Activated naive CD8-positive, alpha-beta T cell treated with anti-CD3 and anti-CD28 coated beads, Interleukin-2, amount 10 ng/mL, durations not matched to agents 7 days and 5 days (primary cell): ENCODE measurements at places on chromosomes 3 and 15.

DNA sequence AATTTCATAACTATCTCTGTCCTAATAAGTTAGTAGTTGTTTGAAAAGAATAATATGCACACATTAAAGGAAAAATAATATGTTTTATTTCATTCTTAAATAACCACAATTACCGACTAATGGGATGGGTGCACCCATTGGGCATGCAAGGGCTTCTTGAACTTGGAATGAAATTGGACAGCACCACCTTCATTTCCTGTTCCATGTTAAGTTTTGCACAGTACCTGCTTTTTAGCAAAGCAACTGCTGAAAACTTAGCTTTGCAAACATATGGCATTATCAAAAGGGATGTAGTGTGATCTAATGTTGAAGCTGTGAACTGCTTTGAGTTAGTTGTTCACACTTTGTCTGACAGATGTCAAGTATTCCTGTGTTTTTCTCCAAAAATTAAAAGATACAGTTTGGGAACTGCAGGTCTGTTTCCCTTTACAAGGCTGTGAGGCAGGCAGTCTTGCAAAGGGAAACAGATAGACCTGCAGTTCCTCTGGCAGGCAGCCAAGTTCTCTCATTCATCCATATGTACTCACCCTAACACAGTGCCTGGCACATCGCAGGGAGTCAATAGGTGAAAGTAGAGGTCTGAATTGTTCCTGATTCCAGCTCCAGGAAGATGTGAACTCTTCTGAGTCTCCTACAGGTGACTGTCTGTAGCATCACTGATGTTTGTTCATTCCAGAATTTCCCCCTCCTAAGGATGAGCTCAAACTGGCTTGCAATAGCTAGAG, 64.3 kb upstream of the GOLGA8B start:
- H3K4me3 ChIP-seq = no peak overlapping the region
- H3K4me1 ChIP-seq = peaks cover 3% of the 10 kb centered on the region
- H3K27ac ChIP-seq = no peak overlapping the region
- no peak for DNase-seq

- H3K4me3 ChIP-seq = no peak overlapping the region
- no peak overlapping the region for H3K27ac ChIP-seq
- H3K4me1 ChIP-seq = no peaks in the 10 kb centered on the region
Measured at GRCh38 chr15:51314391-51315337, 23.7 kb downstream of the CYP19A1 start.

DNA sequence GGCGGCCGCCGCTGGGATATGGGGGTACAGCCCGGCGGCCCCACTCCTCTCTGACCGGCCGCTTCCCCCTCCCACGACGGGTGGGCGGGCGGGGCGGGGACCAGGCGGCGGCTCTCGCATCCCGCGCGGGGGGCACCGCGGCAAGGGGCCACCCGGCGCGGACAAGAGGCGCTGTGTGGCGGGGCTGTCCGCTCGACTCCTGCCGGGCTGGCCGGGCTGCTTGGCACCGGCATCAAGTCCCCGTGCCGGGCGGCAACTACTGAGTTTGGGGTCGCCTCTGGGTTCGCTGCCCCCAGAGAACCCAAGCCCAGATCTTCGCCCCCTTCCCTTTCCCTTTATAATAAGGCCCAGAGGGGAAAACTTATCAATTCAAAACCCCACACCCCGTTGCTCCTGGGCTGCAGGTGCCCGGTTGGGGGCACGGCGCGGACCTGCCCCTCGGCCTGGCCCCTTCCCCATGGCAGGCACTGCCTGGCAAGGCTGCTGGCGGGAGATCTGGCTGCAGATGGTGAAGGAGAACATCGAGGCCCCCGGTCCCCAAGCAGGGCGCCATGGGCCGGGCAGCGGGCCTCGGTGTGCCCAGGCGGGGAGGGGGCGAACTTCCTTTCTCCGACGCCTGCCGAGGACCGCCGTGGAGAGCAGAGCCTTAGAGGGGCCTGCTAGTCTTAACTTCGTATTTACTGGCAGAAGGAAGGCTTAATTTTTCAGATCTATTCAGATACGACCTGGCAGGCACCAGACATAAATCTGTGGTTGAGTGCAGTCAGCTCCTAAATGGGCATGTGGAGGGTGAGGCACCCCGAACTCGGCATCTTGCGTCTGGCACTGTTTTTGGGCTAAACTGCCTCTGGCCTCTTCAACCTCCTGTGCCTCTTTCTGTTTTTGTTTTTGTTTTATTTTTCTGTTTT, 911 bp downstream of the APBA2 start:
- no peaks in the 10 kb centered on the region for H3K27me3 ChIP-seq
- peaks cover 38% of the 10 kb centered on the region for H3K4me1 ChIP-seq

GRCh38 chr15:80801891-80802680, 22.9 kb downstream of the CEMIP start:
- peaks cover 3% of the 10 kb centered on the region for H3K4me1 ChIP-seq
- H3K27ac ChIP-seq = no peak overlapping the region
- no peak for DNase-seq

- no peaks in the 10 kb centered on the region for H3K36me3 ChIP-seq
- H3K4me1 ChIP-seq = no peaks in the 10 kb centered on the region
- H3K27me3 ChIP-seq = no peaks in the 10 kb centered on the region
Measured at GRCh38 chr3:26264708-26265107, 357.9 kb upstream of the LRRC3B start.

DNA sequence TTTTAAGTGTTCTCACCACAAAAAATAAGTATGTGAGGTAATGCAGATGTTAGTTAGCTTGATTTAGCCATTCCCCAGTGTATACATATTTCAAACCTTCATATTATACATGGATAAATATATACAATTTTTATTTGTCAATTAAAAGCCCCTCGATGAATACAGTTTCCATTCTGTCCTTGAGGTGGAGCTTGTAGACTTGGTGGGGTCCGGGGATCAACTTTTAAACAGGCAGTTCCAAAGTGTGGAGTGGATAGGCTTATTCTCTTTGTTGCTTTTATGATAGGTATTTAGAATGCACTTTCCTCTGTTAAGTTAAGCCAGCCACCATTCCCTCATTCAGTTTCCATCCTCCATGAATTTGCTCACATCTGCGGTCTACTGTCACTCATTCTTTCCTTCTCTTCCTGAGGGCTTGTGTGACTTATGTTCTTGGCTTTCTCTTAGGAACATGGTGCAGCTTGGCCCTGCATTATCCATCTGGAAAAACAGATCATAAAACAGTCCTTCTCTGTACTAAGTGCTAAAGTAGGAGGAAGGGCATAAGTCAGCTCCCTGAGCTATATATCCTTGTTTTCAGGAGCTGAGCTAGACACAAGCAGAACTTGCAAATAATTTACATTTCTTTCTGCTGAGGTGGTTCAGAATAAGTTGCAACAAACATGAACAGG, 149.1 kb downstream of the NFKBIZ start:
- no peak overlapping the region for H3K4me3 ChIP-seq
- DNase-seq = no peak
- H3K4me1 ChIP-seq = peaks cover 16% of the 10 kb centered on the region
- H3K27me3 ChIP-seq = no peaks in the 10 kb centered on the region

- no peak overlapping the region for H3K4me3 ChIP-seq
- H3K27ac ChIP-seq = no peak overlapping the region
- H3K36me3 ChIP-seq = peaks cover 7% of the 10 kb centered on the region
- H3K27me3 ChIP-seq = no peaks in the 10 kb centered on the region
Measured at GRCh38 chr3:112519424-112520001, 20.2 kb upstream of the BTLA start.

GRCh38 chr3:173266441-173266840, 125.4 kb upstream of the SPATA16 start:
- H3K36me3 ChIP-seq = no peaks in the 10 kb centered on the region
- H3K27ac ChIP-seq = no peak overlapping the region
- no peaks in the 10 kb centered on the region for H3K27me3 ChIP-seq
- H3K4me3 ChIP-seq = no peak overlapping the region
- no peak for DNase-seq
- H3K4me1 ChIP-seq = no peaks in the 10 kb centered on the region

- H3K27me3 ChIP-seq = peaks cover 60% of the 10 kb centered on the region
- H3K4me1 ChIP-seq = peaks cover 8% of the 10 kb centered on the region
- no peak for DNase-seq
- no peak overlapping the region for H3K27ac ChIP-seq
Measured at GRCh38 chr3:134378384-134378783, 4.1 kb upstream of the AMOTL2 start.

GRCh38 chr3:183626877-183627594, 8.4 kb upstream of the KLHL24 start:
- no peak overlapping the region for H3K4me3 ChIP-seq
- H3K27ac ChIP-seq = no peak overlapping the region

DNA sequence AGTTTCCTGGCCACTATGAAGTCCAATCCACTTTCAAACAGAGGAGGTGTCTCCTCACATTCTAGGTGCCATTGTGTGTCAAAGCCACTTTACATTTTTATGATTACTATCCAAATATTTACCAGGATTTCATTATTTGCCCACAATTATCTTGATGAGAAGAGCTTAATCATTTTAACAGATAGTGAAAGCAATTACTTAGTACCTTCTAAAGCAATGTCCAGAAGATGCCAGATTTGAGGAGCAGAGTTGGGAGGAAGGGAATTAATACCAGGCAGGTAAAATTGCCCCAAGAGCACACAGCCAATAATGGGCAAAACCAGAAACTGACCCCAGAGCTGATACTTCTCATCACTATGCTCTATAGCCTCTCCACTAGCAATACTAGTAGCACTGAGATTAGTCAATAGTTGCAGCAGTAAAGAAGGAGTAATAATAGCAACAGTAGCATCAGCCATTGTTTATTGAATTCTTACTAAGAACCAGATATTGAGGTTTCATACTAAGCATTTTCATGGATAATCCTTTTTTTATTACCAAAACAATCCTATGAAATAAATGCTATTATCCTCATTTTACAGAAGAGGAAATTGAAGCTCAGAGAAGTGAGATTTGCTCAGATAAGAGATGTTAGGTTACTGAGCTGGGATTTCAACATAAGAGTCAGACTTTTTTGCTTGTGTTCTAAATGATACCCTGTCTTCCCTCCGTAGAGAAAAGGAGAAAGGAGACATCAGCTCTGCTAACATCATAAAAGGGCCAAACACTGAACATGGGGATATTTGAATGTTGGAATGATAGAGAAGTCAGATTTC, 509.3 kb upstream of the CFAP20DC start:
- DNase-seq = no peak
- peaks cover 5% of the 10 kb centered on the region for H3K36me3 ChIP-seq
- H3K4me3 ChIP-seq = no peak overlapping the region
- H3K4me1 ChIP-seq = peaks cover 7% of the 10 kb centered on the region

DNA sequence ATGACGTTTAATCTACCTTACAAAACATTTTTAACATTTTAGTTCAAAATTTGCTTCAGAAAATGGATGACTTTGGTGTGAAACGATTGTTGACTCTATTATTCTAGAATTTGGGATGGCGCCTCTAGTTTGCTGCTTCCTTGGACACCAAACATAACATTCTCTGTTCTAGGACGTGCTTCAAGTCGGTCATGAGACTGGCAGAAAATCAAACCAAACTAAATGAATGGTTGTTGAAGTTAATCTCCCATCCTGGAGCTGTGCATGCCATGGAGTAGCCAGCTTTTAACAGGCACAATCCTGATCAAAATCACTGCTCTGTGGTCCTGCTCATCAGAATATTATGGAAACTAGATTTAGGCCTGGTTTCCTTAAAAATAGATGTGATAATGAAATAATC, 9.6 kb upstream of the LRRFIP2 start:
- no peak overlapping the region for H3K4me3 ChIP-seq
- peaks cover 5% of the 10 kb centered on the region for H3K36me3 ChIP-seq
- DNase-seq = no peak
- no peaks in the 10 kb centered on the region for H3K27me3 ChIP-seq
- peaks cover 16% of the 10 kb centered on the region for H3K4me1 ChIP-seq

- no peak for DNase-seq
- no peaks in the 10 kb centered on the region for H3K27me3 ChIP-seq
- no peak overlapping the region for H3K27ac ChIP-seq
- no peaks in the 10 kb centered on the region for H3K4me1 ChIP-seq
Measured at GRCh38 chr3:11407644-11408043, 135.4 kb downstream of the ATG7 start.

DNA sequence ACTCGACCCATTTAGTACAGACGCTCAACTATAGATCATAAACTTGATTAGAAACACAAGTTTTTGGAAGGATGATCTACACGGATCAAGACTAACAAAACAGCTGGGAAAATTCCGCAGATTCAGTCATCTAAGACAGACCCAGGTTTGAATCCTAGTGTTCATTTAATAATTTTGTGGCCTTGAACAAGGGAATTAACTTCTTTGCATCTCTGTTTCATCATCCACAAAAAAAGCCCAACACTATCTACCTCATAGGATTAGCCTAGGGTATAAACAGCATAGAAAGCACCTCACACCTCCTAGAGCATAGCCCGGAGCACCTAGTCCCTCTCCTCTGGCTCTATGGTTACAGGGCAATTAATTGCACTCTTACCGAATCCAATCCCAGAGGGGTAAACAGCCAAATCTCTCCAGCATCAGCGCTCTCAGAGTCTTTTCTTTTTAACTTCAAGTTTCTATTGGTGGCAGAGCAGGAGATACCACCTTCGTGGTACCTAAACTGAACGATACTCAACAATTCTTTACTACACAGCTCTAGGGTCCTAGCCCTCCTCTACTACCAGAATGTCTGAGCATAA, 3.5 kb downstream of the TBL1XR1 start:
- H3K27ac ChIP-seq = peak overlapping the region; percentile 5
- no peak for DNase-seq
- peaks cover 34% of the 10 kb centered on the region for H3K4me1 ChIP-seq
- H3K4me3 ChIP-seq = peak overlapping the region; percentile 100
- no peaks in the 10 kb centered on the region for H3K27me3 ChIP-seq
- peaks cover 38% of the 10 kb centered on the region for H3K36me3 ChIP-seq

DNA sequence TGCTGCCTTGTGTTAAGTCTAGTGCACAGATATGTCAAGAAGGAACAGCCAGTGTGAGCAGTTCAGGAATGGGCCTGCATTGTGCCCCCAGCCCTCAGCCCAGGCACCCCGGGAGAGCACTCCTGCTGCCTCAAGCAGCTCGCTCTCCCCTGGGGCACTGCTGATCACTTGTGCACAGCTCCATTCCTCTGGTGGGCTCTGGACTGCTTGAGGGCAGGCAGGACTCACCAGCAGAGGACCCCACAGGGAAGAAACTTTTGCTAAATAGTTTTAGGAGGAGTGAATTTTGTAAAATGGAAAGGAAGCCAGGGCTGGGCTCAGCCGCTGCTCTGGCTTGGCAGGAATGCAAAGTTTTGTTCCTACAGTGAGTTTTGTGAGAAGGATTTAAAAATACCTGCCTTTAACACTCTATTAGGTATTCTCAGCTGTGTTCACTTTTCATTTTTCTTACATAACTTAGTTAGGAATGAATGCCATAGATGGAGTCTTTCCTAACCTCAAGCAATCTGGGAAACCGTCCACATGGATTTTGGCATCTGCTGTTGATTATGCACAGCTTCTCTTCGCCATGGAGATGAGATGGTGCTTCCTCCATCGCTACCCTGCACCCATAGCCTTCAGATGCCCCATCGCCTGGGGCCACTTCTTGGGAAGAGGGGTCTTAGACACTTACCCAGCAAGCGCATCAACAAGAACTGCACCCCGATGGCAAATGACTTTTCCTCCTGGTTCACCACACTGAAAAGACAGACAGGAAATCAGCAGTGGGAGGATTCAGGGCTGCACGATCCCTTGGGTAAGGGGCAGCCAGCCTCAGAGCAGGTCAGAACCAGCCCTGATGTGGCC, 42.3 kb upstream of the RAB6B start:
- no peak for DNase-seq
- no peak overlapping the region for H3K4me3 ChIP-seq
- no peaks in the 10 kb centered on the region for H3K36me3 ChIP-seq
- H3K27me3 ChIP-seq = peaks cover 4% of the 10 kb centered on the region

GRCh38 chr15:58146749-58147148, 8.6 kb downstream of the AQP9 start:
- H3K27ac ChIP-seq = no peak overlapping the region
- H3K4me1 ChIP-seq = peaks cover 1% of the 10 kb centered on the region
- DNase-seq = no peak
